NCI-H1092 treated with DMSO at 0.1 percent for 48 hours (cell line): ENCODE measurements at places on chromosomes 1 and 21.
A peak's percentile ranks its signal among the peaks of the same experiment; 100 is the strongest.

DNA sequence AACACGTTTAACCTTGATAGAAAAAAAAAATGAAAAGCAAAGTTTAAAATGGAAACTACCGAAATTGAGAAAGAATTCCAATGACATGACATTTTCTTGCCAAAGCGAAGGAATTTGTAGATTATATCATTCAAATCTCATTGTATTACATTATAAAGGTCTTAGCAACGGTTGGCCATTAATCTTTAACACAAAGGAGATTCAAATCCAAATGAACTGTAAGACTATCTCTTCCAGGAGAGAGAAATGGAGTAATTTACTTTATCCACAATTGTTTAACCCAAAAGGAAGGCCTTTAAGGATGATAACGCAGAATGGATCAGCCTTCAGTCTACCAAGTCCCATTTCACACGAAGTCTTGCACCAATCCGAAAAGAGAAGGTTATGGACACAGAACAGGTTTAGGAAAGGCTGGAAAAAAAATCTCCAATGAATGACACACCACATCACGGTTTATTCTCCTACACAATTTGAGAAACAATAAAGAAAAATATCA, 1.5 kb downstream of the ENAH start:
- peak; percentile 65 for DNase-seq

- no peak for DNase-seq
Observed at GRCh38 chr1:223231581-223231980, 88.5 kb upstream of the TLR5 start.

DNA sequence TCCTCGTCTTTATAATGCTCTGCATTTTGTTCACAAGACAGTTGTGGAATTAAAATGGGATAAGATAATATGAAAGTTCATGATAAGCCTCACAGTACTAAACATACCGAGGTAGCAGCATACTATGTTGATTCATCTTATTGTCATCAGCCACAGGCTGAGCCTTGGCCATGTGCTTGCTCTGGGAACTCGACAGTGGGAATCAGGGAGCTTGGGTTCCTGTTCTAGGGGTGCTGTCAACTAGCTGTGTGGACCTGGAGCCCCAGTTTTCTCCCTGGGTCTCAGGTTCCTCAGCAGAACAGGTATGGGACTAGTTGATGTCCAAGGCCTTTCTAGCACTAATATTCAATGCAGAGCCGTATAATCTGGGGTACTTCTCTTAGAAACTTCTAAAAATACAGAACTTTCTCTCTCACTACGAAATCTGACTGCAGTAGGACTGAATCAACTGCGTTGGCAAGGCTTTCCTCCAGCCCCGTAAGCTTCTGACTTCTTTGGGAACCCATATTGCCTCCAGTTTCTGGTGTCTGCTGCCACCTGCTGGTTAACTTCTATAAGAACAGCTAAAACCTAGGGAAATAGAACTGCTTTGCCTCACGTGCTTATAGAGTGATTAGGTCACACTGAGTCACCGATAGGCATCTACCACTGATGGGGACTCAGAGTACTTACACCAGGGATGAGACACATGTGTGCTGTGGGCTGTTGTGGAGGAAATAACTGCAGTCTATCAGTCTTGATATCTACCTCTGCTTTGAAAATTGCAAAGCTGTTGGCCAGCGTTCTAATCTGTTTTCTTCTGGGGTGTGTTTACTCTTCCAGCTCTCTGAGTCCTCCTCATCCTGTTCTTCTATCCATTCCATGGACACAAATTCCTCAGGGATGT, 110.9 kb downstream of the RGL1 start:
- DNase-seq, result peak; percentile 80

GRCh38 chr21:32320059-32320458, 21.4 kb downstream of the MRAP start:
- no peak for DNase-seq

DNA sequence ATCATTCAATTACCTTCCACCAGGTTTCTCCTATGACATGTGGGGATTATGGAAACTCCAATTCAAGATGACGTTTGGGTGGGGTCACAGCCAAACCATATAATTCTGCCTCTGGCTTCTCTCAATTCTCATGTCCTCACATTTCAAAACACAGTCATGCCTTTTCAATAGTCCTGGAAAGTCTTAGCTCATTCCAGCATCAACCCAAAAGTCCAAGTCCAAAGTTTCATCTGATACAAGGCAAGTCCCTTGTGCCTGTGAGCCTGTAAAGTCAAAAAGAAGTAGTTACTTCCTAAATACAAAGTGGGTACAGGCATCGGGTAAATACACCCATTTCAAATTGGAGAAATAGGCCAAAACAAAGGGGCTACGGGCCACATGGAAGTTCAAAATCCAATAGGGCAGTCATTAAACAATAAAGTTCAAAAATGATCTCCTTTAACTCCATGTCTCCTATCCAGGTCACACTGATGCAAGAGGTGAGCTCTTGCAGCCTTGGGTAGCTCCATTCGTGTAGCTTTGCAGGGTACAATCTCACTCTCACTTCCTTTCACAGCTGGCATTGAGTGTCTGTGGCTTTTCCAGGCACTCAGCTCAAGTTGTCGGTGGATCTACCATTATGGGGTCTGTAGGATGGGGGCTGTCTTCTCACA, 112.9 kb downstream of the FCRL5 start:
- DNase-seq, result no peak

GRCh38 chr1:53462769-53463501, 3.7 kb downstream of the DMRTB1 start:
- DNase-seq, result no peak

DNA sequence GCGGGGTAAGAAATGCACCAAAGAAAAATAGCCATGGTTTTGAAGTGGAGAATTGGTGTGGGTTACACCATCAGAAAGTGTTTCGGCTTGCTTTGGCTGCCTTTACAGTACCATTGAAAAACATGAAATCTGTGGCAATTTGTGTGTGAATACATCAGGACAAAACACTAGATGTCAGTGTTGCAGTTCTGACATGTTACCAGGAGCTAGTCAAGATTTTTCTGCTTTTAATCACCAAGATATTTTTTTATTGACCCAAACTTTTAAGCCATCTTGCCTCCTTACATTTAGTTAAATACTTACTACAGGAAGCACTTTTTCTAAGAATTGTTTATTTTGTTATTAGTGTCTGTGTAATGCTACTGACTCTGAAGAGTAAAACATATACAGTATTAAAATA, 14.3 kb downstream of the RRP15 start:
- peak; percentile 36 for DNase-seq

DNA sequence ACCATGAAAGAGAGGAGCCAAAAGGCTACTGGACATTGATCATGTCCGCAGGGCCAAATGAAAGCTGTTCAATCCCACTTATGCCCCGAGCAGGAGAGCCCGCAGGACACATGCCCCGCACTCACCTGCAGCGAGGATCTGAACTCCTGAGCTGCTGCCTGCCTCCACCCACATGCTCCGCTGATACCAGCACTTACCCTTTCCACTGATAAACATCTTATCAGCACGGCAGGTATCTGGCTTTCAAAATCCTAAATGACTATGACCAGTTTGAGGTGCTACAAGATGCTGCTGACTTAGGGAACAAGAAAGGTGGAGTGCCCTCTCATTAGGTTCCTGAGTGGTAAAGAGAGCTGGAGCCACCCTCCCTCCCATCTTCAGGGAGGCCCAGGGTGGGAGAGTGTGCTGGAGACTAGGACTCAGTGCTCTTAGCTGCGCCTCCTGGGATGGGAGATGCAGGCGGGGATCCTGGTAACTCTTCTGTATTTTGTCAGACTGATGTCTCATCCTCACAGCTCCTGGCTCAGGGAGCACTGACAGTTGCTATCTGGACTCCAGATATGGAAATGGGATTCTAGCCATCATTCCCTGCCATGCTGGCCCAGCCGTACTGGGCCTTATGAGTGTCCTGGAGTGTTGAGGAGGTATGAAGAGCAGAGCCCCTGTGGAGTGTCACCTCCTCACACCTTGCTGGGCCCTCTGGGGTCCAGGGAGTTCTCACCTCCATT, 86.4 kb upstream of the F3 start:
- no peak for DNase-seq

- peak; percentile 63 for DNase-seq
Observed at GRCh38 chr1:18109756-18110597, 2.4 kb downstream of the IGSF21 start.

DNA sequence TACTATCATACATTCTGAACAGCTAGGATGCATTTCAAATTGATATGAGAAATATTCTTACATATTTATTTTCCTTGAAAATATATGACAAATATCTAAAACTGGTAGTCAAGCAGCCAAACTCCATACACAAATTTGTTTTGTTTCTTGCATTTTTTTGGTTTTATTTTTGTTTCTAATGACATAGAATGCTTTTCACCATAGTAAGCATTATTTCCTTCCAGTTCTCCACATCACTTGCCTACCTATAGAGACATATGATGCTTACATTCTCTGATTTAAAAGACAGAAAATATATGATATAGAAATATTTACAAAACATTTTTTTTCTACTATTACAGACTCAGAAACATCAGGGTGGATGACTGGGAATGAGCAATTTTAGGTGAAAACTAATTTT, 726.4 kb upstream of the ADGRL4 start:
- no peak for DNase-seq

DNA sequence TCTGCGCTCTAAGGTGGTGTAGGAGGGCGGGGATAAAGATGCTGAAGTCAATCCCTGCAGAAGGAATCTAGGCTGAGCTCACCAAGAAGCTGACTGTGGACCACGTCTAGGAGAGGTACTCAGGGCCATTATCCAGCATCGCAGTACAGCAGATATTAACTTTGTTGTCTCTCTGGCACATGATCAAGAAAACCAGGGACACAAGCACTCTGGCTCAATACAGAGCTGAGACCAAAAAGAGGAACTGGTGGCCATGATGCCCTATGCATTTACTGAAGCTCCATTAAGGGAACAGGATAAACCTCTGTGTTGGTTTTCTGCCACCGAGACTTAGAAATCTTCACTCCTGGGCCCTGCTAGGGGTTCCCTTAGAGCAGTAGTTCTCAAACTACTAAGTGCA, 38.0 kb upstream of the ANGPTL7 start:
- DNase-seq, result peak; percentile 21

- no peak for DNase-seq
Observed at GRCh38 chr1:62621907-62622306, 24.6 kb downstream of the ANGPTL3 start.

- DNase-seq, result no peak
Observed at GRCh38 chr21:33661146-33661545, 18.8 kb downstream of the ITSN1 start.

GRCh38 chr1:101739826-101740330, 256.8 kb downstream of the OLFM3 start:
- DNase-seq, result no peak

DNA sequence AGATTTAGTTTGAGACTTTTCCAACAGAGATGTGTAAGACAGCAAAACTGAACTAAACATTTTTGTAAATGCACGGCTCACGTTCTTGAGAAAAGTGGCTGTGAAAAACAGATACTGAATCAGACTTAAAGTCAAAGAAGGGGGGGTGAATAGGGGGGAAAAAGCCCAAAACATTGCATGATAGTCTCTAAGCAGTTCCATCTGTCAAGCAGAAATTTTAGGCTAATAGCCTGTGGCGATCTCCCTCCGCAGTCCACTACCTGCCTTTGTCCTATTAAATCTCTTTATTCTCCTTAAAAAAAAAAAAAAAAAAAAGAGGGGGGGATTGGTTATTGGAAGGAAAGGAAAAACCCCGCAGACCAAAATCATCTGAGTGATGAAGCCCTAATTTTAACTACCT, 217.6 kb upstream of the NFIA start:
- no peak for DNase-seq

DNA sequence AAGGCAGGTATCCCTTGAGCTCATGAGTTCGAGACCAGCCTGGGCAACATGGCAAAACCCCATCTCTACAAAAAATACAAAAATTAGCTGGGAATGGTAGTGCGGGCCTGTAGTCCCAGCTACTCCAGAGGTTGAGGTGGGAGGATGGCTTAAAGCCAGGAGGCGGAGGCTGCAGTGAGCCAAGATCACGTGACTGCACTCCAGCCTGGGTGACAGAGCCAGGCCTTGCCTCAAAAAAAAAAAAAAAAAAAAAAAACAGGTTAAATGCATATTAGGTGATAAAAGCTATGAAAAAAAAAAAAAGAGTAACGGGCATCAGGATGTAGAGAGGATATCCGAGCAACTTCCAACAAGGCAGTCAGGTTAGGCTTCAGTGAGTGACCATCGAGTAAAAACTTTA, 2.8 kb upstream of the SRRM1 start:
- DNase-seq, result no peak

- DNase-seq, result no peak
Observed at GRCh38 chr1:119440721-119441307, 25.9 kb downstream of the HSD3B2 start.

GRCh38 chr1:8835941-8836643, 18.7 kb upstream of the RERE start:
- DNase-seq, result no peak

DNA sequence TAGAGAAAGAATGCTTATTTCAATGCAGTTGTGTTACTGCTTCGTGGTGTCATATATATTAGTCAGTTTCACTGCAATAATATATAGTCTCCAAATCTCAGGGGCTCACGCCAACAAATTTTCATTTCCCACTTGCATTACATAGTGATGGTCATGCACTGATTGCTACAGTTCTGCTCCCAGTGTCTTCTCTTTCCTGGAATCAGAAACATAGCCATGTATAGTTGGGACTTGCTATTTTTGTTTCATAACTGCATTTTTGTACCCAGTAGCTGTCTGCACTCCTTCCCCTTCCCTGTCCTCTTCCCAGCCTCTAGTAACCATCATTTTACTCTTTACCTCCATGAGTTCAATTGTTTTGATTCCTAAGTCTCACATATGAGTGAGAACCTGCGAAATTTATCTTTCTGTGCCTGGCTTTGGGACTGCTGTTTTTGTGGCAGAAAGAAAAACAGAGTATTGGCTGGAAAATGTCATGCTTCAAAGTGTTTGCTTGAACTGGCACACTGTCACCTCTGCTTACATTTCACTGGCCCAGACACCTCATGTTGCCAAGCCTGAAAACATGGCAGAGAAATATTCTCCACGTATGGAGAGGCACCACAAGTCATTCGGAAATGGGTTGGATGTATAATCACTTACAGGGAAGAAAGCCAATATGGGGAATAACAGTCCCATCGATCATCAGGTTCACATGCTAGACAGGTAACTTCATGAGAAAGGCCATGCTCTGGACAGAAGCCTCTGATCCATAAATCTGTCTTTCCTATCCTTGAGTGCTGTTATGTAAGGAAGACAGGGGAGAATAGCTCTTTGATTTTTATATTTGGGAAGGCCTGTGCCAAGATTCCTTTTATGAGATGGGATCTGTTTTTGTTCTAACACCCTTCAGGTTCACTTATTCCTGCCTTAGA, 60.4 kb upstream of the BACH1 start:
- DNase-seq, result peak; percentile 70

DNA sequence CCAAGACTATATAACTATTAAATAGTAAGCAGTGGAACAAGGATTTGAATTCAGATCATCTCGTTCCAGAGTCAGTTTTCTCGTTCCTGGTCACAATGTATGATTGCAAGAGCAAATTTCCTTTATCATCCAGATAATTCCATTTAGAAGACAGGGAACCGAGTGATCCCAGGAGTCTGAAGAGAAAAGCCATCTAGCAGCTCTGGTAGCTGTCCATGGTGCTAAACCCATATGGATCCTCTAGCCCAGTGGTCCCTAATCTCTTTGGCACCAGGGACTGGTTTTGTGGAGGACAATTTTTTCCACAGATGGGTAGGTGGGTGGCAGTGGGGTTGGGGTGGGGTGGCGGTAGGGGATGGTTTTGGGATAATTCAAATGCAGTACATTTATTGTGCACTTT, 229.4 kb downstream of the PTPRU start:
- no peak for DNase-seq

GRCh38 chr1:205939690-205940330, 3.4 kb downstream of the SLC26A9 start:
- DNase-seq, result peak; percentile 84

GRCh38 chr21:37072274-37072987, 440 bp downstream of the PIGP start:
- peak; percentile 85 for DNase-seq

- DNase-seq, result peak; percentile 42
Observed at GRCh38 chr1:31745096-31745945, 18.8 kb downstream of the ADGRB2 start.
